ENCODE measurements at places on chromosomes 2 and 18.

DNA sequence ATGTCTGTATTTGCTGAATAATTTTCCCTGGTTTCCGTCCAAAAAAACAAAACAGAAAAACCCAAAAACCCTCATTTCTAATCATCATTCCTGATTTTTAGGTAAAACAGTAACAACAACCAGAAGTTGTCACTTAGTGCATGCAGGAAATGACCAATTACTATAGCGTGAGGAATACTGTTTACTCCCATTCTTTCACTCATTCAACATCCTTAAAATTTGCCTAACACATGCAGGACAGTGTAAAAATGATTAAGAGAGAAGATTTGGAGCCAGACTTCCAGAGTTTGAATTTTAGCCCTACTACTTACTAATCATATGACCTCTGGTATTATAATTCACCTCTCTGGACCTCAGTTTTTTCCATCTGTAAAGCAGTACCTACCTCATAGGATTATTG lies 83.1 kb downstream of the FIGN start:
- no peak for DNase-seq

DNA sequence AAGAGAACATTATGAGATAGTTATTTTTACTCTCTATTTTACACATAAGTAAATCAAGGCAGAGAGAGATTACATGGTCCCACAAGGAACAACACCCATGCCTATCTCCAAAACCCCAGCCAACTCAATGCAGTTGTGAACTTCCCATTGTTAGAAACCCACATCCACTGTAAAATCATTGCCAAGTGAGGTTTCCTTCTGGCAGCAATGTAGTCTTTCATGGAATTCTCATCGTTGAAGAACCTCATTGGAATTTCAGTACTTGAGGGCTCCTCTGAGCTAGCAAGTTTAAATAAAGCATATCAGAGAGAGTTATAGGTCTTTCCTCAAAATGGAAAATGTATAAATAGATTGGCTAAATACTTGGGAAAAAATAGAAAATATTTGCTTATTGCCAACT lies 105.2 kb downstream of the RAD51AP2 start:
- DNase-seq: no peak

- DNase-seq: no peak
Observed at GRCh38 chr2:3079466-3079865, 298.2 kb downstream of the EIPR1 start.

GRCh38 chr2:8416849-8417832 lies 264.7 kb upstream of the ID2 start:
- no peak for DNase-seq

DNA sequence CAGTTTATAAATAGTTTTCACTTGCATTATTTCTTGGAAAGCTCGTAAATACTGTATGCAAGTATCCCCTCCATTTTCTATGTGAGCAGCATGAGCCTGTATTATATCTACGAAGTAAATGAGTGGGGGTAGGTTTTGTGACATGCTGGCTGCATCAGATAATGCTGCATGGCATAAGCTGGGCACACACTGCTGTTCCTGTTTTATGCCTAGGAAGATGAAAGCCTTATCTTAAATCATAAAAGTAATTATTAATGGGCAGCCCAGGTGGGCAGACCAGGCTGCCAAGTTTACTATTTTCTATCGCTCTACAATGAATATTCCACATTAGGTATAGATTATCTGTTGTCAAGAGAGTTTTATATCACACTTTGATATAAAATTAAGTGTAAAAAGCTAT lies 854.6 kb downstream of the DPP10 start:
- no peak for DNase-seq

DNA sequence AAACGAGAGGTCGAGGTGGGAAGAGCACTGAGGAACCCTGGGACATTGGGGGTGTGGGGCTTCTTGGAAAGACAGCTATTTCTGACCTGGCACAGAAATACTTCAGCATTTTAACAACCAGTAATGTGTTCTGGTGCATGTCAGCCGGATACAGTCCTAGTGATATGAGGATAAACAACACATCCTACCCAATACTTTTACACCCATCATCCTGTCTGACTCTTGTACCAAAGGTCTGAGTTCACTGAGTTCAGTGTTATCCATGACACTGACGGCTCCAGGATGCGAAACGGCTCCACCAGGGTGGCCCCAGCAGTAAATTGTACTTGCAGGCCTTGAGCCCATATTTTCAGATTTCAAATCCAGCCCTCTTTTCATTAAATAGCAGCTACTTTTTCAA lies 65.9 kb upstream of the SH3BP4 start:
- no peak for DNase-seq

DNA sequence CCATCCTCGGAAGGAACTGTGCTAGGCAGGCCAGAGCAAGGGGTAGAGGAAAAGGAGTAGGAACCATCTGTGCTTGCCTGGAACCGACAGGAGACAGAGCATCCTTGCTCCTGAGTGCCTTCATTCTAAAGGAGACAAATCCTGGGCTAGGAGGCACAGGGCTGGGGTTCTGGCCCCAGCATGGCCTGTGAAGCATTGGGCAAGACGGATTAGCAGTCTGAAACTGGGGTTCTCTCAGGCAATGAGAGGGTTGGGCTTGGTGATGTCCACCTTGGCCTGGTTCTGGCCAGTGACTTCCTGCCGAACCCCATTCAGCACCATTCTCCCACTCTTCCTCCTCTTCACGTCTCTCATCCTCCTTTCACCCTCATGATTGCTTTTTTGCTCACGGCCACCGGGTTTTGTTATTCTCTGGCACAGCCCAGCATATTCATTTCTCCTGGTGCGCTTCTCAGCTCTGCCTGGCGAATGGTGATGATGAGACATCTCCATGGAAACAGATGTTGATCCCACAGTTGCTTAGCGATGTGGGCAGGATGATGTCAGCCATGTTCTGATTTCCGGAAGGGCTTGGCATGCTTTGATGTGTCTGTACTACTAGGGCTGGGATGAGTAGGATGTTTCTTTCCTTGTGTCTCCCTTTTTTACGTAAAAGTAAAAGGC lies 127.7 kb downstream of the CAPN13 start:
- DNase-seq: no peak

GRCh38 chr2:38427936-38428335 lies 50.9 kb upstream of the ATL2 start:
- no peak for DNase-seq

- no peak for DNase-seq
Observed at GRCh38 chr2:209663139-209663538, 108.5 kb upstream of the UNC80 start.

GRCh38 chr2:171788316-171788993 lies 101.2 kb downstream of the DYNC1I2 start:
- no peak for DNase-seq

DNA sequence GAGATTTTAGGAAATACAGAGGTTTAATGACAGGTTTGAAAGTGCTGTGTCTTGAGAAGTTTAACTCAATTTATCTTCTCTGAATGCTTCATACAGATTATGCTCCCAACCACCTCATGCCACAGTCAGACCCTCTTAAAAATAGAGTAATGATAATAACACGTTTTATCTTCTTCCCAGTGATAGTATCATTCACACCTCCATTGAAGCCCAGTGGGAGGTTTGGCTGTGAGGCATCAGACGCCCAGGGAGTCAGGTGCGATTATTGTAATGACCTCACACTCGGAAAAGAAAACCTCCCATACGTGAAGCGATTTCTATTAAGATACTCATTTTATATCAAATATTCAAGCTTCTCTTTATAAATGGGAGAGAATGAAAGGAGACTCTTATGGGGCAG lies 366.3 kb downstream of the SETBP1 start:
- no peak for DNase-seq

DNA sequence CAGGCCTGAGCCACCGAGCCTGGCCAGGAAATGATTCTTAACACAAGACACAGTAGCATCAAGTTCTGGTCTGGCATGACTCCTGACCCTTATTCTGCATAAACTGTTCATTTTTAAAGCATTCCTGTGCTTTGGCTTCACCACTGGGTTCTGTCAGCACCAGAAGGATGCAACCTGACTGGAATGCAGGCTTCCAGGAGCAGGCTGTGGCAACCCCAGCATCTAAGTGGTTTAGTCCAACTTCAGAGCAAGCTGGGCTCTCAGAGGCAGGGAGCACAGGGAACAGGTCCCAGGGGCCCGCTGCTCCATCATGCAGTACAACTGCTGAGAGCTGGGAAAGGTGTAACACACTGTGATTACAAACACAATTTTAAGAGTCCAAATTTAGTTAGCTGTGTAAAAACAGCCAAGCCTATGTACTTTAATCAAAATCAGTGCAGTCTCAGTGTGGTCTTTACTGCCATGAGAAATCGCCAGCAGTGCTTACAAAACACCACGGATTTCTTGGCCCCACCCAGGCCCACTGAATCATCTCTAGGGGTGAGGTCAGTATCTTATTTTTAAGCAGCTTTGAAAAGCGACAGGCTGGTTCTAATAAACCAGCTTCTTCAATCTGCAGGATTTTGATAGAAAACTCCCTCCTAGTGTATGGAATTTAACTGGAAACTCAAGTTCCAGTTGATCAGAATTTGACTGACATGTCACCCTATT lies 44.4 kb upstream of the TMEM182 start:
- no peak for DNase-seq

DNA sequence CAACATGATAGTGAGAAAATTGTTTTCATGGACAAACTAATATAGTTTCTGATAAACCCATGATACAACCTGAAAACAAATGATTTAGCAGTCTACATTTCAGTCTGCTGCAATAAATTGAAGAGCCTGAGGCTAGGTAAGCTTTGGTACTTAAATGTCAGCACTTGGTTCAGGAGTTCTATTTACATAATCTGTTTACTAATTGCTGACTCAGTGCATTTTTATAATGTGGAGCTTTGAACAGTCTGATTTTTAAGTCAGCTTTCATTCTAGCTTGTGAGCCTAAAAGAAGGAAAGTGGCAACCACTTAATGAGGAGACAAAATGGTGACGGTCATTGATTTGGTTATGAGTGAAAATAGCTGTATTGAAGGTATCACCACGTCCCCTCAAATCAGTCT lies 488.6 kb downstream of the CPS1 start:
- DNase-seq: no peak

DNA sequence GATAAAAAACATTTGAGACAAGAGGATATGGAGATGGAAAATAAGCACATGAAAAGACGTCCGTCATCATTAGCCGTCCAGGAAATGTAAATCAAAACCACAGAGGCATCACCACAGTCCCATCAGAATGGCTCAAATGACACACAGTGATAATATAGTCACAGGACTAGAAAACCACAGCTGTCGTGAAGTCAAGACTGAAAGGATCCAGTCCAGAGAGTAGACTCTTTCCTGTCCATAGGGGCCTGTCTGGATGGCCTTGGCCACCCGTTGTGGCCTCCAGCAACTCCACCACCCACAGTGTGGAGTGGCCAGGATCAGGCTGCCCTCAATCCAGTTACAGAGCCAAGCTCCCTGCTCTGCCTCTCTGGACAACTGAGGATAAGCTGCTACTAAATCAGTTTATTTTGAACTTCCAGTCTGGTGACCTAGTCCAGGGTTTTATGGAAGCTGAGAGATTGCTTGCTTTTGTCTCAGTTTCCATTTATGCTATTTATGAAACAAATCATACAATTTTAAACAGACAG lies 60.4 kb downstream of the RHOB start:
- DNase-seq: no peak

- no peak for DNase-seq
Observed at GRCh38 chr2:5749347-5749746, 57.2 kb downstream of the SOX11 start.

- DNase-seq: no peak
Observed at GRCh38 chr18:52342456-52342855, 2.5 kb downstream of the DCC start.

DNA sequence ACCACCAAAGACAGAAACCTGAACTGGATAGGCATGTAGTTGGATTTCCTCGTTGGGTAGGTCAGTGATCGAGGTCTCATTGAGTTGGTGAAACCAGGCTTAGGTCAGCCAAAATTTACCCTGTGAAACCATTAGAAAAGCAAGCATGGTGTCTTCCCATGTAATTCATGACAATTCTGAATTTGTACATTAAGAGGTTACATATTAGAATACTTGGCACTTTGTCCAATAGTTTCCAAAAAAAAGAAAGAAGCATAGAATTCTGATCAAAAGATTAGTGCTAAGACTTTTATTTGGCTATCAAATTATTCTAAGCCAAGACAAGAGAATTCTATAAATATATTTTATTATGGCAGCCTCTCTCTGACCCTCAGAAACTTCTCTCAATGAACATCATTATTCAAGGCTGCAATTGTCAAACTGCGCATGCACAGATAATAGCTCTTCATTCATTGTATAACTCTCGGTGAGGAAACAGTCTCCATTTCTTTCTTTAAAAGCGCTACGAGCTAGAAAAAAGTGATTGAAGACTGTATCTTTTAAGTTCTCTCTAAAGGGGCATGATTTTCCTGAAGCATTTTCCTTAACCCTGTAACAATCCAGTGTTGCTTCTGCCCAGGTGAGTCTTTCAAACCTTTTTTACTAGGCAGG lies 79.1 kb upstream of the MYCN start:
- no peak for DNase-seq

DNA sequence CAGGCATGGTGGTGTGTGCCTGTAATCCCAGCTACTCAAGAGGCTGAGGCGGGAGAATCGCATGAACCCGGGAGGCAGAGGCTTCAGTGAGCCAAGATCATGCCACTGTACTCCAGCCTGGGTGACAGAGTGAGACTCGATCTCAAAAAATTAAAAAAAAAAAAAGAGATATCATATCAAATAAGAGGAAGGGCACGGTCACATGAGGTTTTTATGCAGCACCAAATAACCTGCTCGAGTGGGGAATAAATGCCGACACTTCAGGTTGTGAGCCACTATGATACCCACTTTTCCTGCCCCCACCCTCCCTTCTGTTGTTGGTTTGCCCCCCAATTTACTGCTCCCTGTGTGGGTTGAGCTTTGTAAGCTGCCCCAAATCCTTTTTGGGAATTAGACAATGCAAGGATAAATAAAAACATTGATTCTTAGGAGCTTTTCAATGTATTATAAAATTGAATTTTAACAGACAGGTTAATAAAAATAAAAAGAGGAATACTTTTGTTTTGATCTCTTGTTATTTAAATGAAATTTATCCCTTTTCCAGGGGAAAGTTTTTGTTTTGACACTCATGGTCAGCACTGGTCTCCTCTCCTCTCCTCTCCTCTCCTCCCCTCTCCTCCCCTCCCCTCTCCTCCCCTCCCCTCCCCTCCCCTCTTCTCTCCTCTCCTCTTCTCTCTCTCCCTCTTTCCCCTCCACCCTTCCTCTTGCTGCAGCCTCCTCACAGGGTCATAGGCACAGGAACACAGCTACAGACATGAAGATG lies 29.2 kb downstream of the CD8B start:
- no peak for DNase-seq

GRCh38 chr2:107323946-107324565 lies 438.1 kb upstream of the ST6GAL2 start:
- DNase-seq: no peak

- DNase-seq: no peak
Observed at GRCh38 chr2:112528541-112528940, 13.7 kb upstream of the POLR1B start.

- DNase-seq: no peak
Observed at GRCh38 chr18:11862468-11863137, 11.4 kb downstream of the CHMP1B start.

DNA sequence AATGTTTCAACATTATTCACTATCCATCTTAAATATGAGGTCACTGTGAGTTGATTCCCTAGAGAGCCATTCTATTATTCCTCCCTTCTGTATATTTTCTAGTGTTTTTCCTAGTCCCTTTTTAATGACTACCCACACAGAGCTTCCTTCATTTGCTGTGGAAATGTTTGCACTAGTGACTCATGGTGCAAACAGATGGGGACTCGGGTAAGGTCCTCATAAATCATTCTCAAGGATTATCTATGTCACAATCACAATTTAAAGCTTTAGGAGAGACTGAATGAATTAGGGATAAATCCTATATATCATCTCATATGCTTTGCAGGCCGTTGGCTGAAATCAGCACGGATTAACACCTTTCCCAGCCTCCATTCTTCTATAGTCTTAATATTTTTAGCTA lies 159.6 kb downstream of the DCC start:
- DNase-seq: no peak

- no peak for DNase-seq
Observed at GRCh38 chr18:46506974-46507586, 149.9 kb downstream of the LOXHD1 start.

Measured in NCI-H526 treated with DMSO at 0.1 percent for 48 hours (cell line).